ENCODE measurements at places on chromosomes 4 and X.

DNA sequence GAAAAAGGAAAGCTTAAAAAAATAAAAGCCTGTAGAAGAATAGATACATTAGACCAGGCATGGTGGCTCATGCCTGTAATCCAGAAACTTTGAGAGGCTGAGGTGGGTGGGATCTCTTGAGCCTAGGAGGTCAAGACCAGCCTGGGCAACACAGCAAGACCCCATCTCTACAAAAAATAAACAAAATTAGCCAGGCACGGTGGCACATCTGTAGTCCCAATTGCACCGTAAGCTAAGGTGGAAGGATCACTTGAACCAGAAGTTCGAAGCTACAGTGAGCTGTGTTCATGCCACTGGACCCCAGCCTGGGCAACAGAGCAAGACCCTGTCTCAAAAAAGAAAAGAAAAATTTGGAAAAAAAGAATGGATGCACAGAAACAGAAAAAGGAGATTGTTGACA, 149.4 kb downstream of the APBB2 start:
- no peak for DNase-seq

DNA sequence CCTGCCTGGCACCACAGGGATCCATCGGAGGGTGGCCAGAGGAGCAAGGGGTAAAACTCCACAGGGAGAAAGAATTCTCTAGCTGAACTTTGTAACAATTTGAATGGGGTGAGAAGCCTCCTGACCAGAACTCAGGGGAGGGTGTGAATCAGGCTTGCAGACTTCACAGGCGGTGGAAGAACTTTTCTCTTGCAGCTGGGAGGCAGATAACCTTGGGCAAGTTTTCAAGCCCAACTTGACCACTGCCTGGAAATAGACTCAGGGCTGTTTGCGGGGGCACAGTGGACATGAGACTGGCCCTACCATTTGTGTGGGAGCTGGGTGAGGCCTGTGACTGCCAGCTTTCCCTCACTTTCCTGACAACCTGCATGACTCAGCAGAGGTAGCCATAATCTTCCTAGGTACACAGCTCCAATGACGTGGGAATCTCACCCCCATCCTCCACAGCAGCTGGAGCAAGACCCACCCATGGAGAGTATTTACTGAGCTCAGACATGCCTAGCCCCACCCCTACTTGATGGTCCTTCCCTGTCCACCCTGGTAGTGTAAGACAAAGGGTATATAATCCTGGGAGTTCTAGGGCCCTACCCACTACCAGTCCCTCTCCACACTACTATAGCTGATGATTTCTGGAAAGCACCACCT, 210.0 kb upstream of the AGTR2 start:
- no peak for DNase-seq

GRCh38 chr4:2408401-2408958, 10.0 kb downstream of the ZFYVE28 start:
- DNase-seq: no peak

- no peak for DNase-seq
Observed at GRCh38 chrX:140034916-140035315, 69.6 kb upstream of the CXorf66 start.

DNA sequence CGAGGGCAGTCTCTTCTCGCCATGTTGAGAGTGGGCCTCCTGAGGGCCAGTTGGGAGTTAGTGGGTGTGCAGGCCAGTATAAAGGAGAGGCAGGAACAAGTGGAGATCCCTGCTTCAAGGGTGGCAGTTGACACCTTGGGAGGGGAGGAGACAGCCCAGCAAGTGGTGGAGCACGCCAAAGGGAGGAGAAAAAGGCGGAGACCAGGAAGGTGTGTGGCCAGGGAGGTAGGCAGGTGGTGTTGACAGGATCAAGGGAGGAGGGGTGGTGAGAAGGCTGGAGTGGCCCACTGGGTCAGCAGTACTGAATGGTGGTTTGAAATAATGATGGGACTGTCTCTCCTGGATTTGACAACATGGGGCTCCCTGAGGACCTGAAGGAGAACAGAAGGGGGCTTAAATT, 32.6 kb downstream of the ZNF185 start:
- DNase-seq: no peak

DNA sequence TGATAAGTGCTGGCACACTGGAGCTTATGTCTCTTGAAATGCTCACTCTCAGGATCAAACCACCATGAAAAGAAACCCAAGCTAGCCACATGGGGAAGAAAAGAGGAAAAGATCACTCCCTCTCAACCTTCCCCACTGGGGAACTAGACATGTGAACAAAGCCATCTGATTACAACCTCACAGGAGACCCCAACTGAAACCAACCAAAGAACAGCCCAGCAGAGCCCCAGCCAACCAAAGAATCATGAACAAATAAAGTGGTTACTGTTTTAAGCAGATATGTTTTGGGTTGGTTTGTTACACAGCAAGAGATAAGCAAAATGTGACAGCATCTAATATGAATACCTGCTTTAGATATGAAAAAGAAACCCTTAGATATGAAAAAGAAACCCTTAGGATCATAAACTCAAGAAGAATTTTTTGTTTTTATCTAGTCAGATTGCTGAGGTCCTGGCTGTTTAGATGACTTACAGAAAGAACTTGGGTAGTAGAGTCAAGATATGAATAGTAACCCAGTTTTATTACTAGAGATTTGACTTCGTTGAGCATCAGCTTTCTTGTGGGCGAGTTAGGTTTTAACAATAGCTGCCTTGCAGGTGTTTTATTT, 23.7 kb upstream of the TLR7 start:
- DNase-seq: no peak

DNA sequence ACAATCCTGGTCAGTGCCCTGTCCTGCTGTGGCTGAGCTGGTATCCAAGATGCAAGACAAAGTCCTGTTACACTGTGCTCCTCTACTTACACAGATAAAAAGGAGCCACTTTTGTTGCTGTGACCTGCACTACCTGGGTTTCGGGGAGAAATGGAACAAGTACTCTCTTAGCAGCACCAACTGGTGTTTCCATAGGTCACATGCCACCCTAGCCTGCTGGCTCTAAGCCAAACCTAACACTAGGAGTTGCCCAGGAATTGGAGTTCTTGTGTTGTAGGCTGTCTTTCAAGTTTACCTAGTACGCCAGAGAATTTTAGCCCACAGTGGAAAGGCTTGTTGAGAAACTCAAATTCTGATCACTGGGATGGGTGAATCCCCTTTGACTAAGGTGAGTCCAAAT, 727.4 kb downstream of the FAM133A start:
- no peak for DNase-seq

GRCh38 chr4:98481167-98481566, 177.2 kb downstream of the TSPAN5 start:
- DNase-seq: no peak

DNA sequence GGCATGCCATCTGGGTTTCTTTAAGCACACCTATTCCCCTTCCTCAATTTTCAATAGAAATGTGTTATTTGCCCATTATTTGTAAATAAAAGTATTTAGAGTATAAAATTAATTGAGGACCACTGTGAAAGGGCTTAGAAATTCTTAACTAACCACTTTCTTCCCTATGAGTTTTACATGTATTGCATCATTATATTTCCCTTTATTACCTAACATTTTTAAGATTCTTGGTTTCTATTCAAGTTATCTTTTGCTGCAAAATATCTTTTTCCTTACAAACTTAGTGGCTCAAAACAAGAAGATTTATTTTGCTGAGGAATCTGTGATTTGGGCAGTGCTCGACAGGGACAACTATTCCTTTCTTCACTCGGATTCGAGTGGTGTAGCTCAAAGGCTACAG, 40.5 kb downstream of the GRID2 start:
- DNase-seq: no peak

DNA sequence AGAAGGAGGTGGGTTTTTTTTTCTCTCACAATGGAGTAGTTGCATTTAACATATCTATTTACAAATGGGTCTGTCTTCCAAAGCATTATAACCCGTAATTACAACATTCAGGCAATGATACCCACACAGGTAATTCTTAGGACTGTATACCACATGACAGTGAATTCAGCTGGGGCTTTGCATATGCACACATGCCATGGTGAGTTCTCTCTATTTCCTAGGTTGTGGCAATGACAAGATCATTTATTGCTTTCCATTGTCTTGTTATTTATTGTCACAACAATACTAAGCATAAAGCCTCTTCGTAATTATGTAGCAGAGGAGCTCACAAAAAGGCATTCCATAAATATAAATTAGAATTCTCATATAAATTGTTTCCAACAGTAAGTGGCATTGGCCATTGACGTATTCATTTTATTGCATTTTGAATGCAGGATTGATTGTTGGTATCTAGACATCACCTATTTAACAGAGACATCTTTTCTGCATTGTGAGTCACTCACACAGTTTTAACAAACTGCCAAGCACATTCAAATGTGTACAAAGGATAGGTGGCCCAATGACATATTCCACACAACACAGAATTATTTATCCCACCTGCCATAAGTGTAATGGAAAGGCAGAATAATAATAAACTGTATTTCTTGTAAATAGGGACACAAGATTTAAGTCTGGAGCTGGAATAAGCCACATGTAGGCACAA, 390.7 kb upstream of the GALNT7 start:
- no peak for DNase-seq

DNA sequence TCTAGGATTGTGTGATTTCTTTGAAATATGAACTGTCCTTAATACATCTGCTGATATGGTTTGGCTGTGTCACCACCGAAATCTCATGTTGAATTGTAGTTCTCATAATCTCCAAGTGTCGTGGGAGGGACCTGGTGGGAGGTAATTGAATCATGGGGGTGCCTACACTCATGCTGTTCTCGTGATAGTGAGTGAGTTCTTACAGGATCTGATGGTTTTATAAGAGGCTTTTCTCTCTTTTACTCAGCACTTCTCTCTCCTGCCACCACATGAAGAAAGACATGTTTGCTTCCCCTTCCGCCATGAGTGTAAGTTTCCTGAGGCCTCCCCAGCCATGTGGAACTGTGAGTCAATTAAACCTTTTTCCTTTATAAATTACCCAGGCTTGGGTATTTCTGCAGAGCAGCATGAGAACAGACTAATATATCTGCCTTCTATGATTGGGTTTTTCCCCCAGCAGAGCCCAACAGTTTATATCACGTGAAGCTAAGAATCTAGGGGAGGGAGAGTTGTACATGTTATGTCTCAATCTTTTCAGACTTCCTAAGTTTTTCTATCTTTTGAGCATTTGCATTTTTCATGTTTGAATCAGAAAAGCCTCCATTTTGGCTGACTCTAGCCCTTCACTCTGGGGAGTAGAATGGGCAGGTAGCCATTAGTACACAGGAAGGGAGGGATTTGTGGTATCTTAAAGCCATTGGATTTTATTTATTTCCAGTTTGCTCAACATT, 58.9 kb downstream of the PLAC1 start:
- DNase-seq: no peak

- no peak for DNase-seq
Observed at GRCh38 chr4:67500373-67500772, 44.9 kb downstream of the CENPC start.

GRCh38 chrX:152601848-152602616, 35.7 kb upstream of the GABRQ start:
- no peak for DNase-seq

GRCh38 chr4:182194091-182194824, 48.9 kb upstream of the TENM3 start:
- DNase-seq: no peak

DNA sequence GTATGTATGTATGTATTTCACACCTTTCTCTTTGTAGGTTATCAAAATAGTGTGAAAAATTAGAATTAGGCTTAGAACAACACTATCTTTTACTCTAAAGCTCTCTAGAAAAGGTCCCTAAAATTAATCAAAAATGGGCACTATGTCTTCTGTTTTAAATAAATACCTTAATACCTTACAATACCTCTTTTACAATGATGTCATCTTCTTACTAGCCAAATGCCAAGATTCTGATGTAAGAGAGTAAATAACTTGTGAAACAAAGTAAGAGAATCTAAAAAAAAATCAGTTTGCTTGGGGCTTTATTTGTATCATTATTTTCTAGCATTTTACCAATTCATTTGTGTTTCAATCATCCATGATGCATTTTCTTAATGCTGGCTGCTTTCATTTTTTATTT, 402.2 kb upstream of the MAGEB2 start:
- DNase-seq: no peak

- DNase-seq: no peak
Observed at GRCh38 chr4:81214881-81215868, at the start of gene PRKG2. TSS of gene PRKG2 (minus strand) at chr4:81215222. CDS start at chr4:81205047, 10,175 bp downstream.

All from GM20000 (cell line).